GM04504 (cell line): ENCODE measurements at places on chromosomes 1 and 21.
A peak's percentile ranks its signal among the peaks of the same experiment; 100 is the strongest.

DNA sequence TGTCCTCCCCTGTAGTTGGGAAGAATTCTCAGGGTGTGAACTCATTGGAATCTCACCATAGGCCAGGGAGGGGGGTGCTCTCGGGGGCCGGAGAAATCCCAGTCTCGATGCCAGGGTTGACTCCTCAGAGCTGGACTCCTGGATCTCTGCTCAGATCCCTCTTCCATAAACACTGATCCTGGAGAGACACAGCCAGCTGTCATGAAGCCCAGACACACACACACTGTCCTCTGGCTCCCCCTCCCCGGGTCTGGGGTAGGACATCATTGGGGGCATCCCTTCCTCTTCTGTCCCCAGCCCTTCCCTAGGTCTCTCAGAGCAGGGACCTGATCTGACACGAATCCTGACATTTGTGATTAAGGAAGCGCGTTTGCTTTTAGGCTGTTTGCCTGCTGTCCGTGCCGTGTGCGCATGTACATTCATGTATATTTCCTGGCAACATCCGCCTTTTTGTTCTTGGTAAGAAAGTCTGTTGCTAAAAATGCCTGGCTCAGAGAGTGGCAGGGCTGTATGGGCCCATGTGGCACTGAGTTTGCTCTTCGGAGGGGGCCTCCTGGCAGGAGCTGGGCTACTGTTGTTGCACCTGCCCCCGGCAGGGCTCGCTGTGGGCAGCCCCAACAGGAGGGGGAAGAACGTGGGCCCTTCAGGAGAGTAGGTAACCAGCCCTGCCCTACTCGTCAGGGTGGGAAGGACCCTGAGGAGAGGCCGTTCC is 45.4 kb upstream of the SELENON start:
- no peak for DNase-seq

DNA sequence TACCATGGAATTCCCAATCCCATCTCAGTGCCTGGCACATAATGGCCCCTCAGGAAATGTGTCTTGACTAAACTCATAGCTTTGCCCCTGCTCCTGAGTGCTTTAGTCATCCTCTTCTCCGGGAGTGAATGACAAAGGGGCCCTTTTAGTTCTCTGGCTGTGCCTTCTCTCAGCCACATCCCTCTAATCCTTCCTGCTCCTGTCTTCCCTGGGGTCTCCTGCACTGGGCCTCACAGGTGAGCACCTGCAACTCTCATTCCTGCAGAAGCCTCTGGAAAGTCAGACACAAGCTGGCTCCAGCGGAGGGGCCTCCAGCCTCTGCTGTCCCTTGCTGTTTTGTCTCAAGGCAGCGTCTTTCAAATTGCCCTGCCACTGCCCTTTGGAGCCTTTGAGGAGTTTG is 14.0 kb upstream of the ETV3L start:
- no peak for DNase-seq

DNA sequence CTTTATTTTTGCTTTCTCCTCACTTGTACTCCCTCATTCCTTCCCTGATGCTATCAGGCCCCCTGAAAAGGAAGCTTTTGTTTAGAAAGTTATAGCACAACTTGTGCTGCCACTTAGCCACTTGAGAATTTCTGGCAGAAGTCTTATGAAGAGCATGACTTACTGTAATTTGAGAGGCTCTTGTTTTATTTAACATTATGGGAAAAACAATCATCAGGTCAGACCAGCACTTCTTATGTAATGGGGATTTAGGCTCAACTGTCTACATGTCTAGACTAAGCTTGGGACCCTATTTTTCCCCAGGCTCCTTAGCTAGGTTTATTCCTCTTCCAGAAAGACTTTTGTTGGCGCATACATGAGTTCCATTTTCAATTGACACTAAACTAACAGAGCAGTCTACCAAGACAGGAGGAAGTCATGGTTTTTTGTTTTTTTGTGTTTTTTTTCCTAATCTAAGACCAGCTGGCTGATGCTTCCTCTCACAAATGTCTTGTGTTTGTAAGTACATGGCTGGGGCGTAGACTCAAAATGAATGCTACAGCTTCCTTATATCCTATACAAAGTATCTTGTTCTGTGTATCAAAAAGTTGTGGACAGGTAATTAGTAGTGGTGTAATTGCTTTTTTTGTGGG is 31.5 kb downstream of the TNFSF4 start:
- DNase-seq, result peak; percentile 10

- peak; percentile 94 for DNase-seq
Observed at GRCh38 chr21:45386728-45387371, 18.1 kb upstream of the COL18A1 start.

- DNase-seq, result no peak
Observed at GRCh38 chr1:222861062-222861461, 46.2 kb downstream of the DISP1 start.

GRCh38 chr1:29543586-29543985 is 307.3 kb downstream of the PTPRU start:
- DNase-seq, result no peak

GRCh38 chr21:36615274-36615964 is 83.5 kb upstream of the SIM2 start:
- DNase-seq, result no peak

DNA sequence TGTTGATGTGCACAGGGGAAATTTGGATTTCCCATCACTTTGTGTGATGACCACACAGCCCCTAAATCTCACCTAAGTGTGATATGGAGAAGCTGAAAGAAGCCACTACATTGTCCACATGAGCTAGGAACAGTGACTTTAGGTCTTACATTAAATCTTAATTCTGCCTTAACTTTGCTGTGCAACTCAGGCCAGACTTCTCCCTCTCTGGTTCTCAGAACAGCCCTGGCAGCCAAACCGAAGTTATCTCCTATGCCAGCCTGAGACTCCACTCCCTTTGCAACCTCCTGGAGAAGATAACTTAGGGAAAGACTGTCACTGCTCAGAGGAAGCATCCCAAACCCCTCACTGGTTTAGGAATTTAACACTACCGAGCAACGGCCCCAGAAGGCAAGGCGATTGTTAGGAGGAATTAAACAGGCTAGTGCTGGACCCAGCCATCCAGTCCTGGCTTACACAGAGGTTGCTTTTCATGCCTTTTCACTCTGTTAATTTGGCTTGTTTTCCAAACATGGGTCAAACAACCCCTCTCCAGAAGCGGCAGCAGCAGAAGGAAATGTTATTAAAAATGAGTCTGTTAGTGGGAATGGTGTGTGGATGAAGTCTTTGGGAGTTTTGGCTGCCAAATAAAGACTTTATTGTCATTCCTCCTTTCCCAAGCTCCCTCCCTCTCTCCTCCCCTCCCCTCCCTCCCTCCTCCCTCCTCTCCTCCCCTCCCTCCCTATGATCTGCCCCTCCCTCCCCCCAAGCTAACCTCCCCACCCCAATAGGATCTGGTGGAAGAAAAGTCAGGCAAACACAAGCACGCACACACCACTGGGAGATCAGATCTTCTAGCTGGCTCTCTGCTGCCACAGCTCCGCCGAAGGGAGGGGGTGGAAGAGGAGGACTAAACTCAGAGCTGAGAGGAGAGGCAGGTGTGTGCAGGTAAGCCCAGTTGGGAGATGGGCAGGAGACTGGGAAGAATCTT is at the start of gene PRELP:
Gene PRELP, plus strand, starts transcription at position 795 of the 970 bp plus-strand sequence. CDS start 7,379 bp downstream, outside the sequence.
- no peak for DNase-seq

DNA sequence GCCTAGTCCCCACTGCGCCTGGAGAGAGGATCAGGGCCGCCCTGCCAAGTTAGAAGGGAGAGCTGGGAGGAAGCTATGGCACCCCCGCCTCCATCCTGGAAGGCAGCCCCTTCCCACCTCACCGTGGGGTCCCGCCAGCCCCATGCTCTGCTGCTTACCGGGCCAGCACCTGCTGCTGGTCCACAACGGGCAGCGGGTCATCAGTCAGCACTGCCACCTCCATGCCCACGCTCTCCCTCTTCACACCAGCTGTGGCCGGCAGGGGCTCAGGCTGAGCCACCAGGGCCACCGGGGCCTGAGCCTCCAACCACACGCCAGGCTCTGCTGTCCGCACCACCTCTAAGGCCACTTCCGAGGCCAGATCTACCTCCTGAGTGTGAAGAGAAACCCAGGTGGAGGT is 23.5 kb upstream of the DDOST start:
- DNase-seq, result no peak

DNA sequence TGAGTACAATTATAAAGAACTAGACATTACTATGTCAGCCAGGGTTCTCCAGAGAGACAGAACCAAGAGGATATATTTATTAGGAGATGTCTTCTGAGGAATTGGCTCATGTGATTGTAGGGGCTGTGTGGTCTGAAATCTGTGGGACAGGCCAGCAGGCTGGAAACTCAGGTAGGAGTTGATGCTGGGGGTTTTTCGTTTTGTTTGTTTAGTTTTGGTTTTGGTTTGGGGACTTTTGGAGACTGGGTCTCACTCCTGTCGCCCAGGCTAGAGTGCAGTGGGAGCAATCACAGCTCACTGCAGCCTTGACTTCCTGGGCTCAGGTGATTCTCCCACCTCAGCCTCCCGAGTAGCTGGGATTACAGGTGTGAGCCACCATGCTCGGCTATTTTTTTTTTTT is 132.9 kb upstream of the ERRFI1 start:
- no peak for DNase-seq

DNA sequence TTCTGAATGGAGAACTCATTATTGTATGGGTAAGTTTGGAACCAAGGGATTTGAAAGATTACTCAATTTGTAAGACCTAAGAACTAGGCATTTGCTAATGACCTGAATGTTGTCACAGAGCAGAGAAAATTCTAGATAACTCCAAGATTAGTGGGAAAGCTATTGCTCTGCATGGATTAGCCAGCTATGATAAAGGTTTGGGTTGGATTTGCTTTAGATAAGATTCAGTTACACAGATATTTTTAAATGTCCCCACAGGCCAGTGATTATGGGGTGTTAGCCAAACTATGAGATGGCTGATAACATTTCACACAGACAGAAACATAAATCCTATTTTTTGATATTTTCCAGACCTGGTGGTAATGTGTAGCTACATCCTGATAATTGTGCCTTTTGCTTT is 88.2 kb downstream of the NTPCR start:
- DNase-seq, result no peak

GRCh38 chr1:96519851-96520578 is 201.6 kb upstream of the PTBP2 start:
- DNase-seq, result no peak

- DNase-seq, result no peak
Observed at GRCh38 chr21:39663742-39664492, 51.2 kb downstream of the B3GALT5 start.

DNA sequence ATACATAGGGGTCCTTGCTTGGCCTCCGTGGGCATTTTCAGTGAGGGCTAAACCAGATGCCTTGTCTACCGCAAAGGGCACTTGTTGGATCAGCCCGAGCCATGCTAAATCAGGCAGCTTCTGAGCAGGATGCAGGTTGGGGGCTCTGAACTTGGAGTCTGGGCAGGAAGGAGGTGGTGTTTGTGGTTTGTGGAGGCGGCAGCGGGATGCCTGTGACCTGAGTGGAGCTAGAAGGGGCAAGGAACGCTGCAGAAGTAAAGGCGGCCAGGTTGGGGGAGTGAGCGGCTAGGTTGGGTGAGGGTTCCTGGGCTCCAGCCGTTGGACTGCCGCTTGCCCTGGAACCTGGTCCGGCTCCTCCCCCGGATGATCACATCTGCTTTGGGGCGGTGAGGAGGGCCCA is 183.9 kb downstream of the CAMTA1 start:
- DNase-seq, result no peak

- DNase-seq, result no peak
Observed at GRCh38 chr1:78673120-78673519, 23.5 kb downstream of the IFI44 start.

- DNase-seq, result no peak
Observed at GRCh38 chr1:61132176-61132638, 49.8 kb downstream of the NFIA start.

DNA sequence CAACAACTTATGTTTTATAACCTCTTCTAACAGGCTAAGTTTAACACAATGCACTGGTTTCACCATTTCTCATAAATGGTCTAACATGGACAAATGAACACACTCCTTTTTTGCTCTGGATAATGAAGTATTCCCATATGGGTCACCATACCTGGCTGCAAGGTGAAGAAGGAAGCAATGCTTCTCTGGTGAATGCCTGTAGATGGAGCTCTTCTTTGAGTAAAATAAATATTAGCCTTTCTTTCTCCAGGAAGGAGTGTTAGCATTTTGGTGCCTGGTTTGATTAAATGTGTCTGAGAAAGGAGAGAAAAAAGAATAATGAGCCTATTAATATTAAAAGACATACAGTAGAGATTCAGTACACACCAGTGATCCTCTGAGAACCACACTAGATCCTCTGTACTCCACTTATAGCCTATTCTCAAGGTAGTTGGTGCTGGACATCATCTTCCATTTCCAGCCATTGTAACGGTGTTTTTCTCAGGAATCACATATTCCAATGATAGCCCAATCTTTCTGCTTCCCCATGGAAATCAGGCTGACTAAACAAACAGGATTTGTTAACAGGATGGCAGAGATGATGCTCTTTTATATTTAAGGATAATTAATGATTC is 17.6 kb downstream of the MTFR1L start:
- no peak for DNase-seq
